T-cell (primary cell): ENCODE measurements at places on chromosomes 6 and 20.

GRCh38 chr6:158796353-158796752 is 22.8 kb downstream of the EZR start:
- no peak for DNase-seq

- no peak for DNase-seq
Measured at GRCh38 chr6:73204252-73204651, 21.0 kb downstream of the KHDC1L start.

- DNase-seq, result no peak
Measured at GRCh38 chr6:35206346-35206745, 7.4 kb upstream of the SCUBE3 start.

GRCh38 chr6:149925974-149926777 is 3.3 kb upstream of the RAET1G start:
- DNase-seq, result no peak

DNA sequence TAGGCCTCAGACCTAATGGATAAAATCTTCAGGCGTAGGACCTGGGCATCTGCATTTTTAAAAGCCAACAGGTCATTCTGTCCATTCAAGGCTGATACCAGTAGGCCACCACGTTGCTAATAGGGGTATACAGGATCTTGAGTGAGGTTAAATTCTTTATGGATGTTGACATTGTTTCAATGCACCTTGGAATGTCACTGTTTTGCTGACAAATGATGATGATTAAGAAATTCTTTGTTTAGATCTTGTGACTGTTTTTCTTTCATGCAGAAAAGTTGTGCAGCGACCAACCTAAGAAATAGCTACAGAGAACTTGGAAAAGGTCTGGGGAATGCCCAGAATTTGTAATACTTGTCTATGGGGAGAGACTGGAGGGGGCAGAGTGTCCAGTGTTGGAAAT is 101.1 kb upstream of the CLDN20 start:
- no peak for DNase-seq

DNA sequence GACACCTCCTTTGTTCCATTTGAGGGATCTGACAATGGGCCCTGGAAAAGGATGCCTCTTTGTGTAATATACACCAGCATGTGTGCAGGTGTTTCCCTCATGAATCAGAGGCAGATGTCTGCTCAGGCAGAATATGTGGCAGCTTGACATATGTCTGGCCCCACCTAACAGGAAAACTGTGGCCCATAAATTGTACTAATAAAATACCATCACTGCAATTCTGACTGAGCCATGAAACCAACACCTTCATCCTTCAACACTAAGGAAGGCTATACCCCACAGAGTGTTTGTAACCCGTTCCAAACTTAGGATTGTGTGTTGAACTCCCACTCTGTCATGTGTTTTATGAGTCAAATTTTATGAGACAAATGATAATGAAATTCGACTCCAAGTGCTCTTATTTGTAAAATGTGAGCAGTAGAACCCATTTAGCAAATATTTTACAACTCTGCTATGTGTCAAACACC is 22.7 kb downstream of the LAMA4 start:
- no peak for DNase-seq

GRCh38 chr6:136764517-136764993 is 27.7 kb downstream of the MAP3K5 start:
- DNase-seq, result no peak

DNA sequence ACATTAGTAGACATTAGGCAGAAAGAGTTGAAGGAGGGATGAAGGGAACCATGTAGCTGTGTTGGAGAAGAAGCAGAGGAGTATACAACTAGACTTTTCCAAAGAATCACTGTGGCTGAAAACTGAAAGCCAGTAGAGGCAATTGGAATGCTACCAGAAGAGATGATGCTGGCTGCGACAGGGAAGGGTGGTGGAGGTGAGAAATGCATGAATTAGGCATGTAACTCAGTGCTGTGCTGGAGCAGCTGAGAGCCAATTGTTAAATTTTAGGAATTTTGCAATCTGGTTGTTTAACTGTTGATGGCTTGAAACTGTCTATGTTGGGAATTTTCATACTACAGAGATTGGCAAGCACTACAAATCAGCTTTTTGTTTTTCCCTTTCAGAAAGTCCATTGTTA is 35.8 kb upstream of the SIRPG start:
- no peak for DNase-seq

- no peak for DNase-seq
Measured at GRCh38 chr6:87297119-87297518, 25.3 kb upstream of the SMIM8 start.

- DNase-seq, result no peak
Measured at GRCh38 chr6:117615750-117616390, 13.6 kb upstream of the GOPC start.

- no peak for DNase-seq
Measured at GRCh38 chr6:82074556-82074955, 173.0 kb downstream of the IBTK start.

- no peak for DNase-seq
Measured at GRCh38 chr6:108983151-108983550, 111.5 kb downstream of the SESN1 start.

- no peak for DNase-seq
Measured at GRCh38 chr6:65760285-65760684, 53.3 kb upstream of the EYS start.

- DNase-seq, result no peak
Measured at GRCh38 chr20:2509794-2510193, 1.1 kb upstream of the ZNF343 start.

- no peak for DNase-seq
Measured at GRCh38 chr6:22958677-22959076, 389.3 kb downstream of the HDGFL1 start.

DNA sequence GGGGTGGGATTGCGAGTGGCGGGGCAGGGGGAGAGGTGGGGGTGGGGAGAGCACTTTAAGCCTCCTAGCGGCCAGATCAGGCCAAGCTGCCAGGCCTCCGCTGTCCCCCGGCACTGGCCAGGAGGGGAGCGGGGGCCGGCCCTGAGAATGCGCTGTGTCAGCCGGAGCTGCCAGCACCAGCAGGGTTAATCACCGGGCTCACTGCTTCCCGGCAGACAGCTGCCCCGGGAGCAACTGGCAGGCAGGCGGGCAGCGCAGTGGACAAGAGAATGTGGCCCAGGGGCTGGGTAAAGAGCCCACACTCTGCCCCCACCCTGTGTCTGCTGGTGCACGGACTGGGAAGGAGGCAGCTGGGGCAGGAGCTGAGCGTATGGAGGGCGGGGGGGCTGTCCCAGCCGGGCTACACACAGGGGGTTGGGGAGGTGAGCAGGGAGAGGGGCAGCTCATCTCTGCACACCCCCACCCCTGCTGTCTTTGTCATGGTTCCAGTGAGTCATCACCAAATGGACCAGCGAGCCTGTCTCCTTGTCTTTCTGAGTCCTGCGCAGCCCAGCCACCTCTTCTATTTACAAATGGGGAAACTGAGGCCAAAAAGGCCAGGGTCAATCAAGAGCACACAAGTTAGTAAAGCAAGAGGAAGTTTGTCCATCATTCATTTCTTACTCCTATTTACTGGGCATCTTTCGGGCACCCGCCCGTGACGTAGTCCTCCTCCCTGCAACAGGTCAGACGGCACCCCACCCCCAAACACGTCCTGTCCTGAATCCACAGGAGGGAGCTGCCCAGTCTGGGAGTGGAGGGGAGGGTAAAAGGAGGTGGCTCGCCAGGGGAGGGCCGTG is 2.1 kb upstream of the LAMA5 start:
- no peak for DNase-seq
